DMS79 (cell line): ENCODE measurements at places on chromosomes 7 and 10.

- no peak for DNase-seq
Measured at GRCh38 chr10:126080879-126081411, 184.6 kb downstream of the FANK1 start.

- no peak for DNase-seq
Measured at GRCh38 chr7:36787933-36788378, 63.7 kb upstream of the AOAH start.

- DNase-seq = no peak
Measured at GRCh38 chr10:122713091-122713885, 13.6 kb upstream of the C10orf120 start.

DNA sequence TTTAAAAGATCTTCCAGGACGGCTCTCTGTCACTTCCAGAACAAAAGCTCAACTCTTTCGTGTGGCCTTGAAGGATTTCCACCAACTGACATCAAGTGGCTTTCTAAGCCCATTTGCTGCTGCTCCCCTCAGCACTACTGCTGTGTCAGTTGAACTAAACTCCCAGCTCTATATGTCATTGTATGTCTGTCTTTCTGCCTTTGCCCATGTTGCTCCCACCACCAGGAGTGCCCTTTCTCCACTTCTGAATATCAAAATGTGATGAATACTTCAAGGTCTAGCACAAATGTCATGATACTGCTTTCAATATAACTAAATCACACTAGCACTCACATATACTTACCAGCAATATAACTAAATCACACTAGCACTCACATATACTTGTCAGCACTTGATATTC, 138.3 kb downstream of the ATXN7L1 start:
- DNase-seq = no peak

GRCh38 chr7:107045195-107045960, 873 bp downstream of the PRKAR2B start:
- no peak for DNase-seq

GRCh38 chr10:92573798-92574547, at the start of gene IDE:
IDE (minus strand) TSS chr10:92574093; CDS start chr10:92574019, 74 bp downstream.
- DNase-seq = peak; percentile 38

GRCh38 chr7:33904681-33905388, 504 bp upstream of the BMPER start:
- no peak for DNase-seq

- no peak for DNase-seq
Measured at GRCh38 chr10:132556994-132557441, 19.4 kb downstream of the INPP5A start.

- no peak for DNase-seq
Measured at GRCh38 chr7:142556740-142557139, 192.5 kb upstream of the PRSS1 start.

DNA sequence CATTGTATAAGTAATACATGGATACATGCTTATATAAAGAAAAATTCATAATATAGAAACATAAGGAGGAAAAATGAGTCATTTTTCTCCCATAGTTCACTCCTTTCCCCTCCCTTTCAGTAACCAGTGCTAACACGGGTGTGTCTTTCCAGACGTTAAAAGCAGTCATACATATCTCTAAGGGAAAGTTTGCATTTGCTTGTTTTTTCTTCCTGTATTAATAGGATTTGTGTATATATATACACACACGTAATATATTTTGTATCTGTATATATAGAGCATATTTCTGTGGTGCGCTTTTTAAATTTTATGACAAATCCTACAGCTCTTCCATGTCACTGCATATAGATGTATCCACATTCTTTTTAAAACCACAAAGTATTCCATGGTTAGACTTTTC, 78.8 kb downstream of the RALA start:
- no peak for DNase-seq

DNA sequence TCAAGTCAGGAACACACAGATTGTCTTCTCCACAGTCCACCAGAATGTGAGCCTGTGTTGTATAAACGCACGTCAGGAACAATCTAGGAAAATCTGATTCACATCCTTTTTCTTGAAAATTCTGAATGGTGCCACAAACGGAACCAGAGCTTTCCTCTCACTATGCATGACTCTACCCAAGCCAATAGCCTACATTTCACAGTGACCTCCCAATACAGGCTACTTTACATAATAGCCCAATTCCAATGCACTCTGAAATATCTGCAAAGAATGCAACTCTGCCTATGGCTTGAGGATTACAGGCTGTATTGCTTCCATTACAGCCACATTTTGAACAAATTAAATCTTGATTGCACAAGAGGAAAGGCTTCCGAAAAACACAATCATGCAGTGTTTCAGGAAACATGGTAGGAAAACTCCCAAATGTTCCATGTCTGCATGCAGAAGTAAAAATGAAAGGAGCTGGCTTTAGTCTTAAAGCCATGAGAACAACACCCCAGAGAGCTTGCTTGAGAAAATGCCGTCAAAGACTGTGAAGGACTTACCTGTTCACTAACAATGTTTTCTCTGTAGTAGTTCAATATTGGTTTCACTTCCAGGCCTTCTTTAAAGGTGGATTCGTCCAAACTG, 113.9 kb downstream of the ITGA8 start:
- no peak for DNase-seq
